Adipocyte (in vitro differentiated cells): ENCODE measurements at places on chromosomes 11 and 22.

GRCh38 chr11:64298966-64299846, 952 bp upstream of the CATSPERZ start:
- DNase-seq = peak; percentile 70

DNA sequence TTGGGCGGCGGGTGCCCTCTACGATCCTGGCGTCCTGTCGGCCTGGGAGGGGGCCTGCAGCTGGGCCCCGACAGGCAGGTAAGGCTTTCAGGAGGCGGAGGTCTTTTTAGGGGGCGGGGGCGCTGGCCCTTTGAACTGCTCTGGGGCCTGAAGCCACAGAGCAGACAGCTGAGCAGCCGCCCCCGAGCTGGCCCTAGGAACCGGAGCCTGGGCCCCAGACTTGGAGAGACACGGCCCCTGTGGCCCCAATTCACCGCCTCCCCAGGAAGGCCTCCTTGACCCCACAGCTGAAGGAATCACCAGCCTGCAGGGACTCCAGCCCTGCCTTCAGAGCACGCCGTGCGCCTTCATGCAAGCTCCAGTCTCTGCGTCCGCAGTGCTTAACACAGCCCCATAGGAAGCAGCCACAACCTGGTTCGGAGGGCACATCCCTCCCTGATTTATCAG, 618 bp upstream of the CERK start:
- peak; percentile 54 for DNase-seq

GRCh38 chr11:65764434-65764833, 16.3 kb downstream of the AP5B1 start:
- no peak for DNase-seq

- no peak for DNase-seq
Observed at GRCh38 chr22:45686836-45687235, 15.2 kb downstream of the ATXN10 start.

DNA sequence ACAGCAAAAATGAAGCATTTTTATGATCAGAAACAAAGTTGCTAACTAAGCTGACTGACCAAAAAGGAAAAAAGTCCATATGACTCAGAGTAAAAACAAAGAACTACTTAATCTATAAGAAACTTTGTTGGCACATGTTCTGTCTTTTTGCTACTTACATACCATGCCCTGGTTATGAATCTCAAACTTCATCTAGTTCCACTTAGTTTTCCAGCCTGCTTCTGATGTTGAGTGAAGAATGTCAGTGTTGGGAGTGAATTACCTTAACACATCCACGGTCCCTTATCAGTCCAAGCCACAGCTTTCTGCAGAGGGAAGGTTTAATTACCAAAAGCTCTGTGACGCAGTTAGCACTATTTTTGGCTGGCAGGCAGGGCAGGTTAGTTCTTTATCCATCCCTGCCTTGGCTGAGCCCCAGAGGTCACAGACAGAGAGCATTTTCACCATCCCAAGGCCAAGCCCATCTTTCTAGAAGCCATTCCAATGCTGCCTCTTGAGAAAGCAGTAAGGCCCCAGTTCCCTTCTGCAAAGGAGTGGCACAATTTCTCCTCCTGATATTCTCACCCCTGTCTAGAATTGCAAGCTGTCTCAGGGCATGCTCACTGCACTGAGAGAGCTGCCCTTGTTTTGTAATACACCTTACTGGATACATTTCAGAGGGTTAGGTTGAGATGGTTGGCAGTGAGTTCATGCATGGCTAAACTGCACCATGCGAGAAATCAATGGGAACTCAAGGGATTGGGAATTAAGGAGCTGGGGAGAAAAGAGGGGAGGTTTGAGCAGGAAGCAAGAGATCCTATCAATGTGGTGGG, 67.1 kb downstream of the SLC1A2 start:
- peak; percentile 79 for DNase-seq

DNA sequence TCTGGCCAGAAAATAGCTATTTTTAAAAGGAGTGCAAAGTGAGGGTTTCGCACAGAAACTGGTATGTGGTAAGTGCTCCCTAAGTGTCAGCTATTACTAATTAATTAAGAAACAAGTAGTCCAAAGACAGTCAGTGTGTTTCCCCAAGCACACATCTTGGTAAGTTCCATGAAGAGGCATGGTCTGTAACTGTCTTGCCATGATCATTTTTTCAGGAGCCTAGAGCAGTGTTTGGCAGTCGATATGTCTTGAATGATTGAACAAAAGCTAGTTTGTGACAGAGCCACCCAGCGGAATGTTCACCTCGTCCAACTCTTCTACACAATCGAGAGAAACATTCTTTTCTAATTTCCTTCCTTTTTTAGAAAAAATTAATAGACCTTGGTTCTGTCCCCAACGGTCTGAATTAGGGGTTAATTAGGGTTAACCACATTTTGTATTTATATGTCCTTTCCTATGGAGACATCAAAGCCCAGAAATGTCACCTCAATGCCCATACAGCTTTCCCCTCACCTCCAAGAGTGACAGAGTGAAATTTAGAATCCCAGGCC, 57.6 kb upstream of the FTH1 start:
- DNase-seq = no peak

GRCh38 chr11:70481625-70482528, 83.5 kb downstream of the CTTN start:
- no peak for DNase-seq
